ENCODE measurements at places on chromosomes 2 and 18. TPM values are rescaled to one million over a fixed set of nuclear protein-coding genes. Genes with fewer than 3 reads are reported as not detected.

MAP4K3 gene
- total RNA-seq, result 32.3 TPM

DOK6 gene
- total RNA-seq, result 6.3 TPM

FAM161A gene
- 0.60 TPM for total RNA-seq

CDK5R2 gene
- not detected for total RNA-seq

TTL gene
- total RNA-seq, result 52.0 TPM

AKAIN1 gene
- total RNA-seq, result not detected

GAL3ST2 gene
- not detected for total RNA-seq

RNF144A gene
- total RNA-seq, result 16.9 TPM

ANTXR1 gene
- 31.9 TPM for total RNA-seq

CYP1B1 gene
- 19.6 TPM for total RNA-seq

DNA sequence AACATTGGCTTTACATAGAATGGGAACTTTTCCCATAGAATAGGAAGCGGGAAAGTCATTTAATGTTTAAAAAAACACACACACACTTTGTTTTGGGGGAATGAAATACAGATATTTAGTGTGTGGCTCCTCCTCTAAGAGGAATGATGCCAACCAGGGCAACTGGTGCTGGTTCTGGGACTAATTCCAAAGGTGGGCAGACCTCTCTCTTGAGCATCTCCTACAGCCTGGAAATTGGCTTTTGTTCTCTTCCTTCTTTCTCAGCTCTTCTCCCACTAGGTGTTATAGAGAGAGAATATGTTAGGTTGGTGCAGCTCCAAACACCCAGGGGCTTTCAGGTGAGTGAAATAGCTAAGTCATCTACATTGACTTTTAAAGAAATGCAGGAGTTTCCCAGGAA, 190.1 kb downstream of the RAD51AP2 start:
- DNase-seq, result no peak

DNA sequence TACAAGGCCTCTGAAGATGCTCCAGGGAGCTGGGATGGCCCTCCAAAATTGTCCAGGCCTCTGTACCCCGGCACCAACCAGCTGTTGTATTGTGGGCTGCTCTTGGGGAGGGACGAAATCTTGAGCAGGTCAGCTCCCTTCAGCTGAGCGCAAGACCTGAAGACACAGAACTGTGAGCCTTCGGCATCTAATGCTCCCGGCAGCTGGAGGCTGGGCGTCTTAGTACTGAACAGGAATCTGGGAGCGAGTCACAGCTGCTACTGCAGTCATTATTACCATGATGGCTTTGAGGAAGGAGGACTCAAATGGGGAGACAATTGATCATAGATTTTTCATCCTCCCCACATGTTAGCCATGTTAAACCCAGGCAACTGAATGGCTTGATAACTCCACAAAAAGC, 83.0 kb upstream of the LTBP1 start:
- DNase-seq, result no peak

GRCh38 chr2:38499548-38500282, 103.0 kb downstream of the HNRNPLL start:
- no peak for DNase-seq

DNA sequence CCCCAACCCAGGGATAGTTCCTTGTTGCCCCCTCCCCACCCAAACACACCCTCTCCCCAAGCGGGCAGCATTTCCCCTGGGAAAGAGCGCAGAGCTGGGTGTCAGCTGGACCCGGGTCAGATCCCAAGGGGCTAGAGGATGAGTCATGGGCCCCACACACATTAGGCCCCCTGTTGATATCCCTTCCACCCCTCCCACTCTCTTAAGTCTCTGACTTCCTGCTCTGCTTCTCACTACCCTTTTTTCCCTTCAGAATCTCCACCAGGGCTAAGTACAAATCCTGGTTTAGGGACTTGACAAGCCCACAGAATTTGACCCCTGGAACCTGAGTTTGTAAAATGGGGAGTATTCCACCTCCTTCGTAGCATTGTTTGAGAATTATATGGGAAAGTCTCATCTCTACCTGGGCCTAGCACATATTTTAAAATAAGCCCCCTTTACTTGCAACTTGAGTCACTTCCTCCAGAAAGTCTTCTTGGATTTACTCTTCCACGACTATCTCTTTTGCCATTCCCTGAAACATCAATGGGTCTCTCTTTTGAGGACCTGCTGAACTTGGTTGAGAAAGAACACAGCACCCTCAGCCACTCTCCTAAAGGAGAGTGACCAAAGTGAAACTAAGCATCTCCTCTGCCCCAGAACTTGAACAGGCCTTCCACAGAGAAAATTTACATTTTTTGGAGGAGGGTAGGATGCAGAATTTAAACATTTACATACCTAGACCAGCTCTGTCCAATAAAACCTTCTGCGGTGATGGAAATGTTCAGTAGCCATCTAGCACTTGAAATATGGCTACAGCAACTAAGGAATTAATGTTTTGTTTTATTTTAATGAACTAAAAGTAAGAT, 4.7 kb downstream of the RTKN start:
- DNase-seq, result no peak

GRCh38 chr2:62587592-62587991, 81.6 kb upstream of the TMEM17 start:
- no peak for DNase-seq

GRCh38 chr2:160375802-160376469, 117.7 kb downstream of the RBMS1 start:
- no peak for DNase-seq

GRCh38 chr18:77632758-77633157, 383.1 kb downstream of the GALR1 start:
- no peak for DNase-seq

DNA sequence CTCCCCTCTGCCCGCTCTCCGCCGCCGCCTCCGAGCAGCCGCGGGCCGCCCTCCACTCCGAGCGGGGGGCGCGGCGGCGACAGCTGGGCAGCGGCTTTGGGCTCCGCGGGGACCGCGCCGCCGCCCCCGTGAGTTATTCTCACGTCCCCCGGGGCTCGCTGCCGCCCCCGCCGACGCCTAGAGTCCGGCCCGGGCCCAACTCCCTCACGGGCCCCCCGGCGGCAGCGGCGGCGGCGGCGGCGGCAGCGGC, 645 bp downstream of the MIB1 start:
- no peak for DNase-seq

- no peak for DNase-seq
Observed at GRCh38 chr2:174344716-174345461, 10.1 kb downstream of the SP9 start.

GRCh38 chr2:62284980-62285379, 89.1 kb downstream of the B3GNT2 start:
- DNase-seq, result no peak

DNA sequence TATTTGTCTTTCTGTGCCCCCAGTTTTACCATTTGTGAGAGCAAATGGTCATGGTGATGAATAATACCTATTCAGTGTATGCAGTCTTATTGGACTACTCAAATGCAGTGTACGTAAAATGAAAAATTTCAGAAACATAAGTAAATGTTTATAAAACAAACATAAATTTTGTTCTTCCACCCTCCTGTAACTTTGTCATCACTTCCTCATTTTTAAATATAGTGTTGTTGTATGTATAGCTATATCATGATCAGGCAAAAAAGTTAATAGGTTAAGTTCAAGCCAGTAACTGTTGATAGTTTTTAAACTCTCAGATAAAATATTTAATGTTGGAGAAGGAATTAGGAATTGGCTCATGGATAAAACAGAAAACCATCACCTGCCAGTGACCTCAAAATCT, 93.2 kb downstream of the KLF7 start:
- no peak for DNase-seq

DNA sequence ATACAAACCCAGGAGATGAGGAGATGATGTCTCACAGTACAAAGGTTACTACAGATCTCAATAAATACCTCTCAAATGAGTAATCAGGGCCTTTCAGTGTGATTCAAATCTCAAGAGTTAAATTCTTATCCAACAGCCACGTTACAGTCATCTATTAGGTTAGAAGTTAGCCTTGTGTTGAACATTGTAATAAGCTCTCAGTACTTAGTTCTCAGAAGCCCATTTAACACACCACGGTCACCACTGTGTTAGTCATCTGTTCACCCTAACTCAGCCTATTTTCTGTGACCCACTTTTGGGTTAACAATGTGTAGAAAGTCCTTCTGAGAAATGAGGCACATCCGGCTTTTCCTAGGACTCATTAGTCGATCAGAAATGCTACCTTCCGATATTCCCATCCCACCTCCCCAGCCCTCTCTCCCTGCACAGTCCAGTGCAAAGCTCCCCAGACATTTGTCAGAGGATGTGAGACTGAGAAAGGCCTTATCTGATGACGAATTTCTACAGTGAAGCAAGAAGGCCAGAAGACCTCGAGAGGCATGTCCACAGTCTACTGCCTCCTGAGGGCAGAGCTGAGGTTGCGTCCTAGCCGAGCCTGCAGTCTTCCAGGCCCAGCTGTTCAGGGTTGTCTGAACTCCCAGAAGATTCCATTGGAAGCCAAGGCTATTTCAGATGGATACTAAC, 92.6 kb downstream of the ACTR2 start:
- DNase-seq, result no peak

DNA sequence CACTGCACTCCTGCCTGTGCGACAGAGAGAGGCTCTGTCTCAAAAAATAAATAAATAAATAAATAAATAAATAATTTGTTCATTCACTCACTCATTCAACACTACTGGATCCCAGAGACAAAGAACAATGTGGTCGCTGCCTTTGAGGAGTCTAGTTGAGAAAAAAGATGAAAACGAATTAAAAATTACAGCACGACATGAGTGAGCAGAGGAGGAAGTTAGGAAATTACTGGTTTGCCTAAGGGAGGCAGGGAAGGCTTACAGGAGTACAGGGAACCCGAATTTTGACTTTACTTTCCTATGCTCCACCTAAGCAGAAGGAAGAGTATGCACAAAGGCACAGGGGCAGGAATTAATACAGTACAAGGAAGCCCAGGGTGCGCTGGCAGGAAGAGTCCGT, 4.2 kb upstream of the KCMF1 start:
- DNase-seq, result no peak

DNA sequence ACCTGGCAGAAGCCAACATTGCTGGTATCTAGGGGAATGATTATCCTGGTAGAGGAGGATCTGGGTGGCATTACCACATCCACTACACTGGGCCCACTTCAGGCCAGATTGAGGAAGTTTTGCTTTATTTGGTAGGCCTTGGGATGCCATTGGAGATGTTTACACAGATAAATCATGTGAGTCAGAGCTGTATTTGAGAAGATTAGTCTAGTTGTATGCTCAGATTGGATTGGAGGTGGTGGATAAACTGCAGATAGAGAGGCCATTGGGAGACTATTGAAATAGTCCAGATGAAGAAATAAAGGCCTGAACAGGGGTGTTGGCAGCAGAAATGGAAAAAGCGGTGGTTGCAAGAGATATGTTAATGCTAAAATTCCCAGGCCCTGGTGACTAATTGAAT, 81.5 kb downstream of the EFEMP1 start:
- DNase-seq, result no peak

DNA sequence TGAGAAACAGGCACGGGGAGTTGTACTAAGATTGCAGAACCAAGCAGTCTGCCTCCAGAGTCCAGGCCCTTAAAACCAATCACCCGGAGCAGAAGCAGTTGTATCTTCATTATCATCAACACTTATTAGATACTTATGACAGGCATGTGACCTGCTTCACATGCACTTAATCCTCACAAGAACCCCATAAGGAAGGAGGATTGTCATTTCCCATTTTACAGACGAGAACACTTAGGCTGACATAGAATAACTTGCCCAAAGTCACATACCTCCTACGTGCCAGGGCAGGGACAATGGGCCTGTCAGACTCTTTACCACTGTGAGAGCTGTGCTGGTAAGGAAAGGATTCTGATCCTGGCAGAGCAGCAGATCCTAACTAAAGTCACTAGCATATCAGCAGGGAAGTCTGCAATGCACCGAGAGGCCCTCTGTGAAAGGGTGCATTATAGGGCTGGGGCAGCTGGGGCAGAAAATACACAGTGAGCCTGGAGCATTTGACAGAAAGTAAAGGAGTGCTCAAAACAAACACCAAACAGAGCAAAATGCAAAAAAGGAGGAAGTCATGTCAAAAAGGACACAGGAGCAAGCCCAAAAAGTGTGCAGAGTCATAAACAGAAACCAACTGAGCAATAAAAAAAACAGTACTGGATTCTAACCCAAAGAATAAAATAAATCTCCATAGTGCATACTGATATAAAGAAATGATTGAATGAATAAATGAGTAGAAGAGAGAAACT, 55.9 kb upstream of the SP3 start:
- DNase-seq, result no peak

- no peak for DNase-seq
Observed at GRCh38 chr2:11014026-11014425, 102.3 kb downstream of the KCNF1 start.

DNA sequence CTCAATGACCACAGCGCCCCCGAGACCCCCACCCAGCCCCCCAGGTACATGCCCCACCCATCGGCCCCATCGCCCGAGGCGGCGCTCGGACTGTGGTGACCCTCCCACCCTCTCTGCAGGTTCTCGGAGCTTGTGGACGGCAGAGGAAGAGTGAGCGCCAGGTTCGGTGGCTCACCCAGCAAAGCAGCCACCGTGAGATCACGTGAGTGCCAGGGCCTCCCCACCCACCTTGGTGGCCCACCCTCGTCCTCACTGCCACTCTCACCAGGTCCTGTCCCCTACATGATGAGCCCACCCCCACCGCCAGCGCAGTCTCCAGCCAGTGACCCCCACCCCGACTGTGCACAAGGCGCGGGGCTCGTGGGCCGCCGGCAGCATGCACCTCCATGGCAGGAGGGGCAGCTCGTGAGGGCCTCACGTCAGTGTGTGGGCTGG, 30.4 kb downstream of the MTERF4 start:
- DNase-seq, result no peak

DNA sequence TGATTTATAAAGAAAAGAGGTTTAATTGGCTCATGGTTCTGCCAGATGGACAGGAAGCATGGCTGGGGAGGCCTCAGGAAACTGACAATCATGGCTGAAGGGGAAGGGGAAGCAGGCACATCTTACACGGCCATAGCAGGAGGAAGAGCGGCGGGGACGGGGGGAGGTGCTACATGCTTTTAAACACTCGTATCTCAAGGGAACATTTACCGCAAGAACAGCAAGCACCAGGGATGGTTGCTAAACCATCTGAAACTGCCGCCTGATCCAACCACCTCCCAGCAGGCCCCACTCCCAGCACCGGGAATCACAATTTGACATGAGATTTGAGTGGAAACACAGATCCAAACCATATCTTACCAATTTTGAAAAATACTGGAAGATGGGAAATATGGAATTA, 362.8 kb downstream of the FBXO15 start:
- no peak for DNase-seq

DNA sequence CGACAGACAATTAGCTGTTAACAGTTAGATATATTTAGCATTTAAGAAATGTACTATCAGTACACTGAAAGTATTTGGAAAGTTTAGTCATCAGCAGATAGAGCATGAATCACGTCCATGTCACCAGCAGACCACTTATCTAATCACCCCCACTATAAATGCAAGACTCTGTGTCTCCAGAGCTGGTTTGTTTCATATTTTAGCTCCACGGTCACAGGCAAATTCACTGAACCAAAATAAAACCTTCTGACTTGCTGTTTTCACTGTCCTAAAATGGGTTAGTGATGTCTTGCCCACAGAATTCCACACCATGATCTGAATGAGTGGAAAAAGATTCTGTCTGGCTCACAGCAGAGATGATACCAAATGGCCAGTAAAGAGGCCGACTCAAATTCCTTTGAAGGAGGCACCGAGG, 64.9 kb downstream of the CDH2 start:
- no peak for DNase-seq
